ENCODE measurements at places on chromosomes 7 and 10. TPM values are rescaled to one million over a fixed set of nuclear protein-coding genes. Genes with fewer than 3 reads are reported as not detected.

The TMEM270 gene
- not detected for polyA plus RNA-seq

The HOXA9 gene
- polyA plus RNA-seq: not detected

The TMEM225B gene
- not detected for polyA plus RNA-seq

The SLF2 gene
- 22.0 TPM for polyA plus RNA-seq

The SLC26A3 gene
- polyA plus RNA-seq: not detected

The TYSND1 gene
- 18.8 TPM for polyA plus RNA-seq

DNA sequence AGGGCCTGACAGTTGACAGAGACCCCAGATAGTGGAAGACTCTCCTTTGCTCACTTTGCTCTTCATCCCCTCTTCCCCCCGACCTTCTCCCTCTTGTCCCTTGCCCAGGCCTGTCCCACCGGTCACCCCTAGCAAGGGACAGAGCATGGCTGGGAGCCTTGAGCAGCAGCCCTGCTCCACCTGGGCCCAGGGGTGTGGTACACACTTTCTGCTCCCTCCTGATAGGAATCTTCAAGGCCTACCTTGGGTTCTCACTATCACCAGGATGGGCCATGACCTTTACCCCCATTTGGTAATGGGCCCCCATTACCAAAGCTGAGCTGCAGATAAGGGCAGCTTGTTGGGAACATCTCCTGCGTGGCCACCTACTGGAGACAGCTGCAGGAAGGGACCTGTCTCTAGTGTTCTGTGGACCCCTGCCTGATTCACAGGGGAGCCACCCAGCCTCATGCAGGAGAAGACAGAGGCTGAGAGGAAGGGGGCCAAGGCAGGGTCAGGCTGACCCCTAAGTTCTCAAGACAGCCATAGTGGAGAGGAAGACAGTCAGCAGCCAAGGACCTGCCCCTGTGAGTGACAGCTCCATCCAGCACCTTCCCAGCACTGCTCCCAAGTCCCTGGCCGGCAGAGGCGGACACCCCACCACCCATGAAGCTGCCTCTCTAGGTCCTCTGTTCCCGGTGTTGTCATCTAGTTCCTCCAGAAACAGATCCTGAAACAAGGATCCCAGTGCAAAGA, 913 bp upstream of the NPC1L1 start:
- no peak overlapping the region for H3K27ac ChIP-seq
- H3K27me3 ChIP-seq: no peaks in the 10 kb centered on the region
- H3K4me3 ChIP-seq: no peak overlapping the region
- DNase-seq: no peak

DNA sequence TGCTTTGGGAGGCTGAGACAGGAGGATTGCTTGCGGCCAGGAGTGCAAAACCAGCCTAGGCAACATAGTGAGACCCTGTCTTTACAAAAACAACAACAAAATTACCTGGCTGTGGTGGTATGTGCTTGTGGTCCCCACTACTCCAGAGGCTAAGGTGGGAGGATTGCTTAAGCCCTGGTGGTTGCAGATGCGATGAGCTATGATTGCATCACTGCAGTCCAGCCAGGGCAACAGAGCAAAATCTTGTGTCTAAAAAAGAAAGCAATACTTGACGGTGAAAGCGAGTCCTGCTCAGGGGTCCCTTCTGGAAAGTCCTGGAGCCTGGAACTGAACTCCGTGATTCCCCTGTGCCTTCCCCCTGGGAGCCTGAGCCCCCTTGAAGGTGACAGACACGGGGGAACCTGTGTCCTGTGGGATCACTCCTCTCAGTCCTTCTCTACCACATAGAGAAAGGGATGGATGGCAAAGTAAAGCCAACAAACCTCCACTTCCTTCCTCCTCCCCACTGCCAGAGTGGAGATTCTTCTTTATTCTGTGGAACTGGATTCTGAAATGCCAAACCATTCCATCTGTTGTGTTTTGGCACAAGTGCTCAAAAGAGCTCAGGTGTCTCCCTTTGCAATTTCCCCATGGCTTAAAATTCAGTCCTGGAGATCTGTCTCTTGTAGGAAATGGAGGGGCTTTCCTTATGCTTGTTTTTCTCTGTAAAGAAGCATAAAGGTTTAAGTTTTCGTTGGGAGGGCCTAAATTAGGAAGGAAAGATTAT, 50.6 kb downstream of the KIAA1217 start:
- DNase-seq: no peak
- no peak overlapping the region for H3K27ac ChIP-seq
- no peaks in the 10 kb centered on the region for H3K27me3 ChIP-seq
- H3K4me3 ChIP-seq: no peak overlapping the region
- H3K4me1 ChIP-seq: no peaks in the 10 kb centered on the region

DNA sequence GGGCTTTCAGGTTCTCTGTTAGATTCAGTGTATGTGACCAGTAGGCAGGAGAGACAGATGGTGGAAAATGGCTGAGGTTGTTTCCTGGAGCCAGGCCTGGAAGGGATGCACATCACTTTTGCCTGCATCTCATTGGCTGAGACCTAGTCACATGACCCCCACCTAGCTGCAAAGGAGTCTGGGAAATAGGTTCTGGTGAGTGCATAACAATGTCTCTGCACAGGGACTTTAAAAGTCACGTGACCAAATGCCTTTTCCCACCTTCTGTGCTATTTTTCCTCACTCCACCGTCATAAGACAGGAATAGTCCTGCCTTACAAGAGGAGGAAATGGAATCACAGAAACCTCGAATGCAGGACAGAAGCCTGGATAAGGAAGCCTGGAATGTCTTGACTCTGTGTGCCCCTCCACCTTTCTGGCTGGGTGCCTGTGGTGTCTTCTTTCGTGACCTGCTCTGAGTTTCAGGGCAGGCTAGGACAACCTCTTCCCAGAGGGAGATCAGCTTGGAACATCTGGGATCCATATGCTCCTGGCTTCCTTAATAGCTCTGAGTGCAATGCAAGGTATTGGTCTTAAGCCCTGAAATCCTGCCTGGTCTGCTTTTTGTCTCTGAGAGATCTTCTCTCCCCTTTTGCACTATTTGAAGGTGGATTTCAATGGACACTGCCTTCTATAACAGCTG, 139.9 kb upstream of the ZNF438 start:
- DNase-seq: no peak
- no peaks in the 10 kb centered on the region for H3K27me3 ChIP-seq
- H3K36me3 ChIP-seq: no peaks in the 10 kb centered on the region

- no peak overlapping the region for H3K27ac ChIP-seq
- H3K4me3 ChIP-seq: peak overlapping the region; percentile 64
- DNase-seq: no peak
- H3K4me1 ChIP-seq: peaks cover 16% of the 10 kb centered on the region
- no peaks in the 10 kb centered on the region for H3K36me3 ChIP-seq
Observed at GRCh38 chr7:518630-519483, 789 bp downstream of the PDGFA start.

DNA sequence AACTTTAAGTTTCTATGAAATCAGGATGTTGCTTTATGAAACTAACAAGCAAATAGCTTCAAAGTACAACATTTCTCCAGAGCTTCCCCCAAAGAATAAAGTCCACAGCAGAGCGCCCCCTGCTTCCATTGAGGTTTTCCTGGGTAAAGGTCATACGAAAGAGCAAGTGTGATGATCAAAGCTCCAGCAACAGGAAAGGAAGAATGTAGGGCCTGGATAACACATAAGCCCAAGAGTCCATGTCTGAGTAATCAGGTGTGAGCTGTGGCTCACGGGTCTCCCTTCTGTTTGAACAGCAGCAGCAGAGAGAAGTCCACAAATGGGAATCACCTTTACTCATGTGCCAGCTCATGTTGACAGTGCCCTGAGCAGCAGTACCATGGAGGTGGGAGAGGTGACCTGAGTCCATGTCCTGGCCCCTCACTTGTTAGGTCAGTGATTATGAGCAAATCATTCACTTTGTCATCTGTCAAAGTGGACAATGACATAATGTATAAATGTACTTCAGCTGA, 50.5 kb downstream of the MRPL32 start:
- H3K36me3 ChIP-seq: no peaks in the 10 kb centered on the region
- no peaks in the 10 kb centered on the region for H3K27me3 ChIP-seq
- H3K4me1 ChIP-seq: no peaks in the 10 kb centered on the region
- no peak overlapping the region for H3K27ac ChIP-seq
- no peak overlapping the region for H3K4me3 ChIP-seq

DNA sequence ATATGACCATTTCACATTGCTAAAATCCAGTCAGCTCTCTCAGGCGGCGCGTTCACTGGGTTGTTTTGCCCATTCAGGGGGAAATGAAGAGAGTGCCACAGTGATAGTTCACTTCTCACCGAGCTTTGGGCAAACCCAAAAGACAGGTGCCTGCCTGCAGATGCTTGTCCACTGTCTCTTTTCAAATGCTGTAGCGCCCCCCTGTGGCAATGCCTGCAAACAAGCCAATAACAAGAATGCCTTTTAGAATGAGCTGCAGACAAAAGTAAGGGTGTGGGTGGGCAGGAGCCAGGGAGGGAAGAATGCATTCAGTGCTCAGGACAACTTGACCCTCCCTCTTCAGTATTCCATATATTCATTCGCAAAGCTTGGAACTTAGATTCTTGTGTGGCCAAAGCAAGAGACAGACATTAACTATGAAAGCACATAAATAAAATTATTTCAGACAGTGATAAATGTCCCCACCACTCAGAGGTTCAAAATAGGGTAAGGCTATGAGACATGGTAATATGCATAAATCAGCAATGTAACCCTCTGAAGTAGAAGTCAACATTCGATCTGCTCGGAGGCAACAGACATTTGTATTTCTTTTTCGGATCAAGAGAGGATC, 86.9 kb downstream of the JAZF1 start:
- no peaks in the 10 kb centered on the region for H3K27me3 ChIP-seq
- no peak overlapping the region for H3K4me3 ChIP-seq
- no peak for DNase-seq
- no peak overlapping the region for H3K27ac ChIP-seq
- no peaks in the 10 kb centered on the region for H3K36me3 ChIP-seq
- no peaks in the 10 kb centered on the region for H3K4me1 ChIP-seq

DNA sequence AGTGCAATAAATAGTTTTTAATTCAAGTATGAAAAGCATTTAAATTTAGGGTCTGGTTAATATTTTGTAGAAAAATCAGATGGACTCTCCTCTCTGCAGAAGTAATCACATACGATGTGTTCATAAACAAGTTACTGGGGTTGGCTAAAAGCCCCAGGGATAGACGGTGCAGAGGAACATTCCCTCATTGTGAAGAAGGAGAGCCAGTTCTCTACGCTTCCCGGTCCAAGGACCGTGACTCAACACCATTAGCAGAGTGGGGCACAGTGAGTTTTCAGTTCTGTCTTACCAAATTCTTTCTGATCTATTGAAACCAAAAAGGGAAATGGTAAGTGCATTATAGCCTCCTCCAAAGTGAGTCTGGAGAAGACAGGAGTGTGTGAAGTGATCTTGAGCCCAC, 327.8 kb downstream of the WDR37 start:
- H3K4me1 ChIP-seq: no peaks in the 10 kb centered on the region
- DNase-seq: no peak
- no peak overlapping the region for H3K4me3 ChIP-seq
- H3K27ac ChIP-seq: no peak overlapping the region

GRCh38 chr10:113071446-113071845, 121.4 kb downstream of the TCF7L2 start:
- no peaks in the 10 kb centered on the region for H3K27me3 ChIP-seq
- no peaks in the 10 kb centered on the region for H3K36me3 ChIP-seq
- no peak for DNase-seq
- H3K4me3 ChIP-seq: no peak overlapping the region
- no peak overlapping the region for H3K27ac ChIP-seq

- H3K4me3 ChIP-seq: no peak overlapping the region
- no peak for DNase-seq
- H3K27me3 ChIP-seq: no peaks in the 10 kb centered on the region
- H3K4me1 ChIP-seq: no peaks in the 10 kb centered on the region
- no peak overlapping the region for H3K27ac ChIP-seq
Observed at GRCh38 chr10:88281592-88282347, 301.3 kb downstream of the RNLS start.

DNA sequence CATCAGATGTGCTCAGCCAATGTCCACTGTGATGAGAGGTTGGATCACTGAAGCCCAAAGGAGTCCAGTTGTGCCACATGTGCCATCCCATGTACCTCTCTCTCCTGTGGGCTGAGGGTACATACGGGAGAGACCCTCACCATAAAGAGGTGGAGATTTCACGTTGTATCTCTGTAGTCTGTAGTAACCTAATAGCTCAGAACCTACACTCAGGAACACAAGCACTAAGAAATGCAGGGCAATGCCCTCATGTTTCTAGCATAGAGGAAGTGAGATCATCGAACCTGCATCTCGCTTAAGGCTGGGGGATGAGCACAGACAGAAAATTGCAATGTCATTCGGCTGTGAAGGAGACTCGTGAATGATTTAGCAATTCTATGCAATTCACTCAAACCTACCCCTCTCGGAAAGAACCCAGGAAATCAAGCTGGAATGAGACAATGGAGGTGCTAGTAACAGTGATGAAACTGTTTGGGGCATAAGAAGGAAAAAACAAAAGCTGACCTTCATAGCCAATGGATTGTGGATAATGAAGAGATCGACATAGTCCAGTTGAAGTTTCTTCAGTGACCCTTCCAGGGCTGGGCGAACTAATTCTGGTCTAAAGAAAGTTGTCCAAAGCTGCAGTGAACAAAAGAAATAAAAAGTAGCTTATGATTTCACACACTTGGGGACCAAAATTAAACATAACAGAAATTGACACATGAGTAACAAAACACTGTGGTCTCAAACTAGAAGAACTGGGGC, 80.3 kb upstream of the UCN3 start:
- DNase-seq: no peak
- no peak overlapping the region for H3K27ac ChIP-seq
- no peaks in the 10 kb centered on the region for H3K4me1 ChIP-seq
- H3K4me3 ChIP-seq: no peak overlapping the region
- no peaks in the 10 kb centered on the region for H3K27me3 ChIP-seq

DNA sequence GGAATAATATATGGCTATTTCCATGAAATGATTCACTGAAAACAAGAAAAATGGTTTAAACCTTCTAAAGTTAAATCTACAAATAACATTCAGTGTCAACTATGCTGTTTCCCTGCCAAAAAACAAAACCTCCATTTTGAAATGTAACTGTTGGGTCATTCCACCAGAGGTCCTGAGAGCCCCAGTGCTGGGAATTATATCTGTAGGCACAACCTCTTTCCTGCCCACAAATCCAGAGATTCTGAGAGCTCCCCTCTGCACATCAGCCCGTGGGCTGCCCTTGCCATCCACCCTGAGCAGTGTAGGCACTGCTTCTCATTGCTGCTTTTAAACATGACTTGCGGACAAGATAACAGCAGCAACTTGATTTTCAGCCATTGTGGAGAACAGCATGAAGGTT, 198.6 kb downstream of the TMEM178B start:
- H3K36me3 ChIP-seq: no peaks in the 10 kb centered on the region
- H3K4me3 ChIP-seq: no peak overlapping the region
- no peaks in the 10 kb centered on the region for H3K27me3 ChIP-seq
- DNase-seq: no peak
- H3K27ac ChIP-seq: no peak overlapping the region

- H3K4me1 ChIP-seq: no peaks in the 10 kb centered on the region
- no peak for DNase-seq
- H3K4me3 ChIP-seq: no peak overlapping the region
Observed at GRCh38 chr10:124091646-124092249, 1.6 kb downstream of the CHST15 start.
